Left ventricle myocardium inferior (tissue), 1 donor: ENCODE measurements at places on chromosomes 7 and 10.

DNA sequence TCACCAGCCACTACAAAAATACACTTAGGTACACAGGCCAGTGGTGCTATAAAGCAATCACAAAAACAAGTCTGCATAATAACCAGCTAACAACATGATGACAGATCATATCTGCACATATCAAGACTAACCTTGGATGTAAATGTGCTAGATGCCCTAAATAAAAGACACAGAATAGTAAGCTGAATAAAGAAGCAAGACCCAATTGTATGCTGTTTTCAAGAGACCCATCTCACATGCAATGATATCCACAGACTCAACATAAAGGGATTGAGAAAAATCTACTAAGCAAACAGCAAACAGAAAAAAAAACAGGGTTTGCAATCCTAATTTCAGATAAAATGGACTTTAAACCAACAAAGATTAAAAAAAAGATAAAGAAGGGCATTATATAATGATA is 505.4 kb upstream of the FZD8 start:
- DNase-seq, result no peak

DNA sequence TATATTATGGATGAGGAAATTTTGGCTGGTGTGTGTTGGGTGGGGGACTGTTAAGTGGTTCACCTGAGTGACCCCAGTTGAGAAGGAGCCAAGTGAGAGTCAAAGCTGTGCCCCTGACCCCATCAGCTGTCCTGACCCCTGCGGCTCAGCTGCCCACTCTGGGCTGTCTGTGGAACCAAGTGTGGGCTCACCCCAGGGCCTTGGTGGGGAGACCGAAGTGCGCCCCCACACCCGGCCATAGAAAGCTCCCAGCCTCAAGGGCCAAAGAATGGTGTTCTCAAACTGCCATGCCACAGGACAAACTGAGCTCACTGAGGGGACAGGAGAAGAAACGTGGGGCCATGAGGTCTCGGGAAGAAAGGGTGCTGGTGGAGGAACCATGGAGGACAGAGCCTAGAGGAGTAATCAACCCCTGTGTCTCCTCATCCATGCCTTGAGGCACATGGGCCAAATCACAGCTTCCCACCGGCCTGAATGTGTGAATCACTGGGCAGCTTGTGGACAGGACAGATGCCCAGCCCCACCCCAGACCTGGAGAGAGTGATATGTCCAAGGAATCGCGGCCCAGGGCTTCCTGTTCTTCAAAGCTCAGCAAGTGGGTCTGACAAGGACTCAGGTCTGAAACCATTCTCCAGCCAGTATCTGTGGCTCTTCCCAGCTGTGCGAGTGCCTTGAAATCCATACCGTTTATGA is 86.2 kb upstream of the CACUL1 start:
- no peak for DNase-seq

GRCh38 chr7:132519936-132520335 is 56.3 kb downstream of the PLXNA4 start:
- no peak for DNase-seq

DNA sequence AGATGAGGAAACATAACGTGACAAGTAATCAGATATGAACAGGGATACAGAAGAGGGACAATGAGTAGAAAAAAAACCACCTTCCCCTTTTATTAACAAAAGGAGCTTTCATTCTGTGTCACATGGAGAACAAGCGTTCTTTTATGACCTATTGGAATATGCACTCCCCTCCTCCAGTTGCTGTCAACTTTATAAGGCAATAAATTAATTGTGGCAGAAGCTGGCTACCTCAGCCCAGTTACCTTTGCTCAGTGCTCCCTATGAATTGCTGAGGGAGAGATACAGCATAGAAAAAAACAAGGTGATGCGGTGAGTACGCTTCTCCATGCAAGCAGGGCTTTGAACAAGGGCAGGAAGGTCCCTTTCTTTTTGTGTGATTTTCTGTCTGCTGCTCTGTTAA is at the start of gene MGAM2:
Gene MGAM2, plus strand, starts transcription at position 220 of the 400 bp plus-strand sequence. CDS start 5,156 bp downstream, outside the sequence.
- DNase-seq, result no peak

GRCh38 chr7:100929808-100930174 is 19.5 kb upstream of the MUC3A start:
- DNase-seq, result no peak

DNA sequence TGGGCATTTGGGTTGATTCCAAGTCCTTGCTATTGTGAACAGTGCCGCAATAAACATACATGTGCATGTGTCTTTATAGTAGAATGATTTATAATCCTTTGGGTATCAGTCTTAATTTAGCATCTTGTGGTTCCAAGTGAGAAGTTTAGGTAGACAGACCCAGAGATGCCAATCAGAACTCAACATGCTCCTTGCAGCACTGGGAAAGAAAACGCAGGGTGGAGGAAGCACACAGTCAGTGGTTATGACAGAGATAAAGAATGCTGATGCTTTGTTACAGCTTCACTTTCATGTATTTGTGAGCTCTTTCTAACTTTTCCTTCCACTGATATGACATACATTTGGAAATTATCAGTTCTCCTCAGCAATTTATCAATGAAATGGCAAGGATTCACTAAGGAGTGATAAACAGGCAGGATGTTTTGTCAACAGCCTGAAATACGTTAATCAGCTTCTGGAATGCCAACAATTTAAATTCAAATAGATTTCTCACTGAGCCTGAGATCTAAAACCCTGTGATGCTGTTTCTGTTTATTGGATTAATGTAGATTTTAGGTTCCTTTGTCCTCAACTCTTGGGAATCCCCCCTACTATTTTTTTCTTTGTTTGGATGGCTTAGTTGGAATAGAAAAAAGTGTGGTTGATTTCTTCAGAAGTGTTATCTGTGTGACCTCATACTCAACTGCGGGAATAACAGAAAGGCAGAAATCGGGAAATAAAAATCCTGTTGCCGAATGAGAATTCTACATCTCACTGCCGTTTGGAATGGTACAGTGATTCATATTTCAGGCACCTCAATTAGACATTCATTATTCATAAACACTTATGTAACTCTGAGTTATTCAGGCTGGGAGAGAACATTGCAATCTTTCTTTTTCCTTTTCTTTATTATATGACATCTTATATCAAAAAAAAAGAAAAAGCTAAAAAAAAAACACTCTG is 675.0 kb downstream of the CNTNAP2 start:
- no peak for DNase-seq

DNA sequence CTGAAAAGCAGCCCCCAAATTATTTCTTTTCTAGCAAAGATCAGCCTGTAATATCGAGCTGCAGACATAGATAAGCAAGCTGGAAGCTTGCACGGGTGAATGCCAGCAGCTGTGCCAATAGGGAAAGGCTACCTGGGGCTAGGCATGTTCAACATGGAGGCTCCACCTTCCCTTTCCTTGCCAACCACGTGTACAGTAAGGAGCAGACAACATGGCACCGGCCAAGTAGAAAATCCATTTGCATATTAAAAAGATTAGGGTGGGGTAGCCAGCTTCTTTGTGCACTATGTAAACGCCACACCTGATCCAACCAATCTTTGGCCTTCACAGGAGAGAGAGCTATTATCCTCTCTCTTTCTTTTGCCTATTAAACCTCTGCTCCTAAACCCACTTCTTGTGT is 56.7 kb upstream of the SEPHS1 start:
- DNase-seq, result no peak

DNA sequence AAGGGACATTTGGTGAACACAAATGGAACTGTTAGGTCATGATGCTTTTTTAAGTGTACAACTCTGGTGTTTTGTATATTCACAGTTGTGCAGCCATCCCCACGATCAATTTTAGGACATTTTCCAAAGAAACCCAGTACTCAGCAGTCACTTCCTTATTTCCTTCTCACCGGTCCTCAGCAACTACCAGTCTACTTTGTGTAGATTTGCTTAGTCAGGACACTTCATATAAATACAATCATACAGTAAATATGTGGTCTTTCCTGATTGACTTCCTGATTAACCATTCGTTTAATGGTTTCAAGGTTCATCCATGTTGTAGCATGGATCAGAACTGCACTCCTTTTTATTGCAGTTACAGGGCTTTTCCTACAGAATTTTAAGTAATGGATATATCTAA is 14.4 kb downstream of the SGPL1 start:
- no peak for DNase-seq

DNA sequence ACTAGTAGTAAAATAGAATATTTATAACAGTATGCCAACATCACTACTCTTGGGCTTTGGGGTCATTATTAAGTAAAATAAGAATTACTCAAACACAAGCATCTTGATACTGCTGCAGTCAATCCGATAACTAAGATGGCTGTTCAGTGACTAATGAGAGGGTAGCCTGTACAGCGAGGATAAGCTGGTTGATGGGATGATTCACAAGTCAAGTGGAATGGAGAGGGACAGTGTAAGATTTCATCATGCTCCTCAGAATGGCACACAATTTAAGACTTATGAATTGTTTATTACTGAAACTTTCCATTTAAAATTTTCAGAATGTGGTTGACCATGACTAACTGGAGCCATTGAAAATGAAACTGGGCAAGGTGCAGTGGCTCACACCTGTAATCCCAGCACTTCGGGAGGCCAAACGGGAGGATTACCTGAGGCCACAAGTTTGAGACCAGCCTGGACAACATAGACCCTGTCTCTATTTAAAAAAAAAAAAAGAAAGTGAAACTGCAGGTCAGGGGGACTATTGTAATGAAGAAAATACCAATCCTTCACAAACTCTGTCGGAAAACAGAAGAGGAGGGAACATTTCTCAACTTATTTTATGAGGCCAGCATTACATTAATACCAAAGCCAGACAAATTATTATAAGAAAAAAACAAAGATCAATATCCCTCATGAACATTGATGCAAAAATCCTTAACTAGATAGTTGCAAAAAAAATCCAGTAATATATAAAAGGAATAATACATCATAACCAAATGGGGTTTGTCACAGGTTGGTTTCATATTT is 11.2 kb downstream of the AVL9 start:
- DNase-seq, result no peak

DNA sequence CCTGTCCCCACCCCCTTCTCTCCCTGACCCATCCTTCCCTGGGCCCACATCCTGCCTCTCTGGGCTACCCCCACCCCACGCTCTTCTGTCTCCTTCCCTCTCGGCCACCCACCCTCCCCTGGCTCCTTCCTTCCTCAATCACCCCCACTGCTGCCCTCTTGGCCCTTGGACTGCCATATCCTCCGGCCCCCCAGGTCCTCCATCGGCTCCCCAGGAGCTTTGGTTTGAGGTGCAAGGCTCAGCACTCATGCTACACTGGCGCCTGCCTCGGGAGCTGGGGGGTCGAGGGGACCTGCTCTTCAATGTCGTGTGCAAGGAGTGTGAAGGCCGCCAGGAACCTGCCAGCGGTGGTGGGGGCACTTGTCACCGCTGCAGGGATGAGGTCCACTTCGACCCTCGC is 10.9 kb downstream of the EPHB6 start:
- no peak for DNase-seq

DNA sequence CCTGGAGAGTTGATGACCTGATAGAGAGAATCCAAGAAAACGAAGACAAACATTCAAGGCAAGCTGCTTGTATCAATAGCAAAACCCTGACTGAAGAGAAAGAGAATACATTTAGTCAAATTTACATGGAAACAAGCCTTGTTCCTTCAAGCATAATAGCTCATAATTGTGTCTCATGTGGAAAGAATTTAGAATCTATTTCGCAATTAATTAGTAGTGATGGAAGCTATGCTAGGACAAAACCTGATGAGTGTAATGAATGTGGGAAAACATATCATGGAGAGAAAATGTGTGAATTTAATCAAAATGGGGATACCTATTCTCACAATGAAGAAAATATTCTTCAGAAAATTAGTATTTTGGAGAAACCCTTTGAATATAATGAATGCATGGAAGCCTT is 18.0 kb downstream of the RBAK start:
- no peak for DNase-seq

DNA sequence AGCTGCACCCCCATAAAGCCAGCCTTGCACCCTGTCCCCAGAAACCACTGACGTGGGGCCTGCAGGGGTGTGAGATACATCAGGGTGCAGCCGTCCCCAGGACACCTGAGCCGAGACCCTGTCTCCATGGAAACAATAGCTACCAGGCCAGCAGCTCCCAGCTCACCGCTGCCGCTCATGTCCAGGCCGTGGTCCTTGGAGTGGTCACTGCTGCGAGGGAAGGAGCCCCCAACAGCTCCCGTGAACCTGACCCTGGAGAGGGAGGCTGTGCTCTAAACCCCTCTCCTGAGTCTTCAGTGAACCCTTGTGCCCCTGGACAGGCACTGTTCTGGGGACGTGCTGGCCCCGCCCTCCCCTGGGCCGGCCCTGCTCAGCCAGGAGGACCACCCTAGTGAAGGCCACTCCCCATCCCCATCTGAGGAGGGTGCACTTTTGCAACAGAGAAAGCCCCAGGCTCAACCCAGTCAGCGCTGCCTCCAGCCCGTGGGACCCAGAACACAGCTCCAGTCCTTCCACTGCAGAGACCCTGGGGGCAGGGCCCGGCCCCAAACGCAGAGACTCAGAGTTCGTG is 19.6 kb upstream of the INPP5A start:
- no peak for DNase-seq

GRCh38 chr7:83872501-83872900 is 223.6 kb upstream of the SEMA3E start:
- DNase-seq, result no peak

GRCh38 chr10:44183667-44184632 is 200.9 kb downstream of the CXCL12 start:
- DNase-seq, result no peak

DNA sequence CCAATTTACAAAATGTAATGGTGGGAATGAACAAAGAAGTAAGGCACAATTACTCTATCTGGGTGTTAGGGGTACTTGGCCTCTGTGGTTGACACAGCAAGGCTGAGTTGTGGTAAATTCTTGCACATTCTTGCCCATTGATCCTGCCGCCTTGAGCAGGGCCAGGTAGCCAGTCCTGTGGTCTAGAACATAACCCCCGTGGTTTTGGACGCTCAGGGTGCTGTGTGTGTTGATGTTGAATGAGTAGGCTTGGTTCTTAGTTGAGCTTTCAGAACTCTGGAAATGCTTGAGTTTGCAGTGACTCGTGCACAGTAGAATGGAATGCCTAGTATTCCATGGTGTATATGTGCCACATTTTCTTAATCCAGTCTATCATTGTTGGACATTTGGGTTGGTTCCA is 42.3 kb upstream of the CDHR3 start:
- no peak for DNase-seq

DNA sequence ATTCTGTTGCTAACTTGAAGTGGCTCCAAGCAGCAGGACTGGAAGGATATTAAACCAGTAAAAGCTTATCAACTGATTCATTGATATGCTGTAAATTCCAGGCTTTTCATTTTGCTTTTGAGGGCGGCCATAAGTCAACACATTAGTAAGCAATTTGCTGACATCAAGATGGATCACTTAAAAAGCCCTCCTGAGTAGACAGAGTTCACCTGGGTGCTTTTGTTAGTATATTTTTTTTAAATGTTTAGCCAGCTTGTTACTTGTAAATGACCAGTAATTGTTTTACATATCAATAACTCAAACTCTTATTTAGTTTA is 26.5 kb downstream of the RNF32 start:
- no peak for DNase-seq
